Esophagus squamous epithelium (tissue), 5 donors: ENCODE measurements at places on chromosomes 16 and 17.

GRCh38 chr17:41098481-41098880 is 539 bp upstream of the KRTAP4-8 start:
- DNase-seq, result no peak

DNA sequence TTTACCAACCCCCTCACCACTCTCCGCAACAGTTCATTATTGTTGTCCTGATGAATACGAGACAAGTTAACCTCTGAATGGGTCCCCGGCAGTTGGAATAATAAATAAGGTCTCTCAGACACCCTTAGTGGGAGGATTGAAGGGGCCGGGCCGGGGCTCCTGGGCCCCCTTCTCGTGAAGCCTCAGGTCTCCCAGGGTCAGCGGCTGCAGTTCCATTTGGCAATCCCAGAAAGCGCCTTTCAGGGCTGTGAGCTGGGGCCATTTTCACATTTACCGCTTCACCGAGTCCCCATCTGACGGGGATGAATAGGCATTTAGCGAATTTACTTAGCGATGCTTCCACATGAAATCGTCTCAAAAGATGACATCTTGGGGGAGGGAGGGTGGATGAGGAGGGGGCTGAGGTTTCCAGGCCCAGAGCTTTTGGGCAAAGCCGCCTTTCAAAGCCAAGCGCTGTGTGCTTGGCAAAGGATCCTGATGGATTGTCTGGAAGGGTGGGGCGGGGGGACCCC is 309.8 kb downstream of the XYLT1 start:
- no peak for DNase-seq

DNA sequence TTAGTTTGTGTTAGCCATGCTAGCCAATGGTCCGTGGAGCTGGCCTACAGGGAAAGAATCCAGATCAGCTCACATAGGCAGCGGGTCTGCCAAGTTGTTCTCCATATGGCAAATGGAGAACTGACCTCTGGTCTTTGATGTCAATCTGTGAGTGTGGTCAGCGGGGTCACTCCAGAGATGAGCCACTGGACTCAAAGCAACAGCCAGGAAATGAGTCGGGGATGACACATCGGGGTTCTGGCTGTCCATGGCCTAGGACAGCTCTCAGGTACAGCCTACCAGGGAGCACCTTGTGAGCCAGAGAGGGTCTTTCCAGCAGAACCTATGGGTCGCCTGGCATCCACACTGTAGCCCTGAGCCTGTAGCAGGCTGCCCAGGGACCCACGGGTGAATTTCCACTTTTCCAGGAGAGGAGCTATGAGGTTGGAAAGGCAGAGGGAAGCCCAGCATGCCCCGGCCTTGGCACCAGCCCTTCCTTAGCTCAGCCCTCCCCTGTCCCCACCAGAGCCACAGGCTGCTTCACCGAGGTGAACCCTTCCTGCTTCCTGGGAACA is 203.0 kb upstream of the TNRC6C start:
- DNase-seq, result no peak

- DNase-seq, result no peak
Observed at GRCh38 chr17:77471984-77472461, 331.3 kb downstream of the SEC14L1 start.

DNA sequence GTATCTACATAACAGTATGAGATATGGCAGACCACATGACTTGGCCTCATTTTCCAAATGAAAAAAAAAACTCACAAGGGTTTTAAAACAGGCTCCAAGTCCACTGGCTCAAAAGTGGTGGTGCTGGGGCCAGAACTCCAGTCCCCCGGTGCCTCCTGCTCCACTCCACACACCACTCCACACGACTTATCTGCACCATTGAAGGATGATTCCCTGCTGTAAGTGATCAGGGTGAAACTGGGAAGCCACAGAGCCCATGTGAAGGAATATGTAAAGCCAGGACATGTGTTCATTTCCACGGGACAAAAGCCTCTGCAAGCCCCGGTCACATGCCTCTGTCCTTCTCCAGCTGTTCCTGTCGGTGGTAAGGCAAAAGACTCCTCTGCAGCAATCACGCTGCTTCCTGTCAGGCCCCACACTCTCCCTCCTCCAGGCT is 97.2 kb downstream of the ZNF18 start:
- DNase-seq, result no peak

- no peak for DNase-seq
Observed at GRCh38 chr17:70820276-70820675, 650.9 kb downstream of the KCNJ2 start.

DNA sequence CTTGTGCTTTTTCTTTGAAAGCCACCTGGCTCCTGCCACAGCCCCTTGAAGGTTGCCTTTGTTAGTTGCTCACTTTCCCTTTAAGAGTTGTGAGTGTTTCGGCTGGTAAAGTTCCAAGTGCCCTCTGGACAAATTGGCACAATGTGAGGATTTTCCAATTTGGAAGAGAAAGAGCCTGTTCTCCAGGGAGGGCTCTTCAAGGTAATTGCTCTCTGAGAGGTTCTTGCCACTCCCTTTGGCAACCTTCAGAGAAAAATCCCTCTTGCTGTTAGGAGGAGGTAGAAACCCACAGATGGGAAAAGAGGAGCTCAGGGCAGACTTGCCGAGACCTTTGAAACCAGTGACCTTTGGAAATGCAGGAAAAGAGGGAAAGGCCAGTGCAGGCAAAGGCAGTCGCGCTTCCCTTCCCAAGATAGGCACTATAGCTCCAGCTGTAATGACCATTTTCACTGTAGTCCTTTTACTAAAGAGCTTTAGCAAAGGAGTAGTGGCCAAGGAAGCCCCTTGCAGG is 49.0 kb upstream of the AKAP1 start:
- DNase-seq, result no peak

DNA sequence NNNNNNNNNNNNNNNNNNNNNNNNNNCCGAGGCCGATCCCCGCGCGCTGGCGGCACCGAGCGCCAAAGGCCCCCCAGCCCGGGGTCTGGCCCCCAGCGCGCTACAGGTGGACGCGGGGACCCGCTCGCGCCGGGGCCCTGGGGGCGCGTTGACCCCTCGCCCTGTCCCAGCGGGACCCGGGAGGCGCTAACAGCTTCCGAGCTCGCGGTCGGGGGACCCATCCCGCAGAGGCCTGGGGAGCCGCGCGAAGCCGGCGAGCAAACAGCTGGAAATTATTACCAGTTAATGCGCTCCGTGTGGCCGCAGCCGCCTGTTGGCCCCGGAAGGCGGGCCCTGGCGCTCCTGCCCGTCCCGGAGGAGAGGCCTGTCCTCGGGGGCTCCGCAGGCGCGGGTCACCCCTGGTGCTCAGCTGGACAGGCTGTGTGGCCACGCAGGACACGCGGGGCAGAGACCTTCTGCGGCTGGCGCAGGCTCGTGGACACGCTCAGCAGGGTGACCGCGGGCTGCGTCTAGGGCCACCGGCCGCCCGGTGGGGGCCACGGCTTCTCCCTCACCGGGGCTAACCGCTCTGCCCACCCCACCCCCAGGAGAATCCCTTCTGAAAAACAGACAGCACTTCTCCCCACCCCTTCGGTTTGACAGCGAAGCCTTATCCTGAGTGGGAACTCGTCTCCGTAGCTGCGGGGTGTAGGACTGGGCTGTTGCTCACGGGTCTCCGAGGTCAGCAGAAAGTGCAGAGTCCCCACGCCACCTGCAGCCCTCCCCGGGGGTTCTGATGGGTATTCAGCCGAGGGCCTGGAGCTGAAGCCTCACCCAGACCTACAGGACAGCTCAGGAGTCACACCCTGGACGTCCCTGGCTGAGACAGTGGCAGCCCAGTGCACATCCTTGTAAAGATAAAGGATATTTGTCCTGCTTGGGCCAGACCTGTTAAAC is 138.7 kb upstream of the RPH3AL start:
- DNase-seq, result no peak

DNA sequence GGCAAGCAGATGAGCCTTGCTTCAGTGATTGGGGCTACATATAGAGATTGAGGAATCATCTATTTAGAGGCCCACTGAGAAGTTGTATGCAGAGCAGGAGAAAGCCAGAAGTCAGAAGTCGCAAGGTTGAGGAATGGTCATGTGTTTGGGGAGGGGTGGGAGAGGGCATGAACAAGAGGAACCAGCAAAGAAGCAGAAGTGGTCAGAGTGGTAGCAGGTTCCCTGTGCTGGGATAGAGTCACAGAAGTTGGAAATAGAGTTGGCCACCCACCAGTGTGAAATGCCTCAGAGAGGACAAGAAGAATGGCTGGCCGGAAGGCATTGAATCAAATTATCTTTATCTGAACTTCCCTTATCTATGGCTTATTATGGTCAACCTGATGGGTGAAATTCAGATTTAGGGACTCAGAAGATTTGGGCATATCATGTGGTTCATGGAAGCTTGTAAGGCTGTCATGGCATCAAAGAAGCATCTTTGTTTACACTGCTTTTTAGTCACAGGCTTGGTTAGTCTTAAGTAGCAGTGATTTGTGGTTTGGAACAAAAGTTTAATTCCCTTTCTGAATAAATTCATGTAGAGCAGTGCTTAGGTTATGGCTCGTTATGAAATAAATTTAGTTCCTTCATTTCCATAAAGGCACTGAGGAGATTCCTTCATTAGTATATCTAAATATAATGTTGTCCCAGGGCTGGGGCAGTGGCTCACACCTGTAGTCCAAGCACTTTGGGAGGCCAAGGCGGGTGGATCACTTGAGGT is 19.7 kb downstream of the MAP3K3 start:
- DNase-seq, result no peak

- DNase-seq, result no peak
Observed at GRCh38 chr16:85583491-85584181, 29.5 kb upstream of the GSE1 start.

GRCh38 chr17:57406131-57406980 is 150.0 kb downstream of the MSI2 start:
- no peak for DNase-seq

GRCh38 chr16:81214745-81215166 is 23.7 kb upstream of the BCO1 start:
- DNase-seq, result no peak

- no peak for DNase-seq
Observed at GRCh38 chr16:28188085-28188916, 23.5 kb downstream of the XPO6 start.

- no peak for DNase-seq
Observed at GRCh38 chr16:8905168-8905762, 23.1 kb downstream of the LITAFD start.

DNA sequence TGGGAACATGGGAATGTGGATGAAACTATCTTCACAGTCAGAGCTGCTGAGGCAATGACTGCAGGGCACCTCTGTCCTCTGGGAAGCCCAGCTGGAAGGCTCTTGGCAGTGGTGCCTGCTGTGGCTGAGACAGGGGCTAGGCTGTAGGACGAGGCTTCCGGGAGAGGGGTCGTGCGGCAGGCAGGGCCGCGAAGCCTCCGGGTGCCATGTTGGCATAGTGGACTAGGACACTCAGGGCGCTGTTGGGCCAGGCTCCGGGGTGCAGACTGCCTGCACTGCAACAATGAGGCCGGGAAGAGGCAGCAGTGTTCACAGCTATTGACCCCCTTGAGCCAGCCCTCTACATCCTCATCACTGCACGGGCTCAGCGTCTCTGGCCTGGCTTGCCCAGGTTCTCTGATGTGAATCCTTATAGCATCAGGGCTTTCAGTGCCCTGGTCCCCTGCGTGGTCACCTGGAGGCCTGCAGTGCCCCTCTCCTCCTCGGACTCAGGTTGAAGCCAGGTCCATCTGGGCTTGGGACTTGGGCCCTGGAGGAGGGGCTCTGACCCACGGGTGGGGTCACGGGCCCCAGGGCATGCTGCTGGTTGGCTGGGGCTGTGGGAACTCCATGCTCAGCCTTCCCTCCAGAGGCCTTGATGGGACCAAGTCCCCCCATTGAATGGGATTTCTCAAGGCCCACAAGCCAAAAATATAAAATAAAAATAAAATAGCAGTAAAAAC is 91.6 kb downstream of the TNFRSF13B start:
- DNase-seq, result no peak

DNA sequence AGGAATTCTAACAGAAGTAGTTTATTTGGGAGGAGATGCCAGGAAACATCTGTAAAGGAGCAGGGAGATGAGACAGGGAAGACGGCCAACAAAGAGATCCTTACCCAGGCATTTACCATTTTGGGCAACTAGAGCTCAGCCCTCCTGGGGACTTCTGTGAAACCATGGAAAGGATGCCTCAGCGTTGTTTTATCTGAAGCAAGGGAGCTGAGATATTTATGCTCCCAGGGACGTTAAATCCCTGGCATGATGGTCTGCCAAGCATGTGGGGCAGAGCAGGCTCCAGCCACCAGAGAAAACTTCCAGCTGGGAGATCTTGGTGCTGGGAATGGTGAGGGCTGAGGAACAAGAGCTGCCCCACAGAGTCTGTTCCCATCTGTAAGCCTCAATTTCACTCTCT is 114.8 kb upstream of the FOXF1 start:
- no peak for DNase-seq

GRCh38 chr17:62950067-62950466 is 16.0 kb upstream of the TANC2 start:
- no peak for DNase-seq

- no peak for DNase-seq
Observed at GRCh38 chr16:87076950-87077749, 240.0 kb downstream of the C16orf95 start.

DNA sequence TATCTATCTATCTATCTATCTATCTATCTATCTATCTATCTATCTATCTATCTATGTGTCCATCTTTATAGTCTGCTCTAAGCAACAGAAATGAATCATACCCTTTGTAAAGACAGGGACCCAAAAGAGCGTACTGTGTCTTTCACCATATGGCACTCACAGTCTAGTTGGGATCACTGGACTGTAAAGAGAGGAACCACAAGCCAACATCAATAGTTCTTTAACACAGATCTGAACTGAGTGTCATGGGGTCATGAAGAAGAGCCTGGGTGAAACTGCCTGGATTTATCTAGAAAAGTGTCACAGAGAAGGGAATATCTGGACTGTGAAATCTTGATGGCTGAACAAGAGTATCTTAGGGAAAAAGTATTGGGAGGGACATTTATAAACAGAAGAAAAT is 619.1 kb upstream of the SOX9 start:
- DNase-seq, result no peak

DNA sequence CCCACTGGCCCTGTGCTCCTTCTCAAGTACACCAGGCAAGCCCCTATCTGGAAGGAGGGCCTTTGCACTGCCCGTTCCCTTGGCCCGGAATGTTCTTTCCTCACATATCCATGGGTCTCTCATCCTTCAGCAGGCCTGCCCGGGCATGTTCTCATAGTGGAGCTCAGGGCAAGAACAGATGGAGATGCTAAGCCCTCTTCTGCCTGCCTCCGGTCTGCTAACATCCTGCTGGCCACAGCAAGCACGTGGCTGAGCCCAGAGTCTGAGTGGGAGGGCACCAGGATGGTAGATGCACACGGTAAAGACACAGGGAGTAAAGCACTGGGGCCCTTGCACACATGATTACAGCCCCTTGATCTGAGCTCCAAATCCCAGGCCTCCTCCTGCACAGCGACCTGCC is 19.8 kb upstream of the ANKRD40CL start:
- no peak for DNase-seq

DNA sequence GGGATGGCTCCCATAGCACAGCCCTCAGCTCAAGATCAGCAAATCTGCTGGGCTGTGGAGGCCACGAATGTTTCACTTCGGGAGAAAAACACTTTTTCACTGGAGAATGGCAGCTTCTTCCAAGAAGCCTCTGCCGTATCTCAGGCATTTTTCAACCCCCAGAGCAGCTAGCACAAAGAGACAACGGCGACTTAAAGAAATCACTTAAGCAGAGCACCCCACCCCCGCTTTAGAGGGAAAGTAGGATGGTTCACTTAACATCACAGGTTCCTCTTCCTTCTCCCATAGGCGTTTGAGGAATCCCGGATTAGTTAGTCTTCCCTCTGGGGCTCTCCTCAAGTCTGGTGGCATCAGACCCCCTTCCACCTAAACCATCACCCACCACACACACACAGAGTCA is 27.6 kb downstream of the CYB561 start:
- no peak for DNase-seq

- DNase-seq, result no peak
Observed at GRCh38 chr16:26189536-26189935, 497.8 kb downstream of the HS3ST4 start.
